ENCODE measurements at places on chromosomes 13 and 19.

DNA sequence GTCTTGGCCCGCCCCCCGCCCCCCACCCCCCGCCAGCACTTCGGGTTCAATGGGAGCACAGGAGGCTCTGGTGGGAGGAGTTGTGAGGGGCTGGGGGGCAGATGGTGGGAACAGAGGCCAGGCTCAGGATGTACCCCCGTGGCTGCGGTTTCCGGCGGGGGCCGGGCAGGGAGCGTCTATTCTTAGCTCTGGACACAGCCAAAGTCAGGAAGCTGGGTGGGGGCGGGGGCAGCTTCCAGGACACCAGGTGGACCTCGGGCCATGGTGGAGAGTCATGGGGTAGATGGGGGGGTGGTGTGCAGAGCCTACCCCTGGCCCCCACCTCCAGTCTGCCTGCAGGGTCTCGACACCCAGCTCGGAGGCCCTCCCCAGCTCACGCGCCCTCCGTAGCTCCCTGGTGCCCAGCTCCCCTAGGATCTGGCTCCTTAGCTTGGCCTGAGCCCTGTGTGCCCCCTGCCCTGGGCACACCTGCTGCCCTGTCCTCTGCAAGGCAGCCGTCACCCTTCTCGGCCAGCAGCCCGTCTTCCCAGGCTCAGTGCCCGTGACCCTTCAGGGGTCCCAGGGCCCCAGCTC, 2.2 kb upstream of the TBXA2R start:
- DNase-seq: no peak

DNA sequence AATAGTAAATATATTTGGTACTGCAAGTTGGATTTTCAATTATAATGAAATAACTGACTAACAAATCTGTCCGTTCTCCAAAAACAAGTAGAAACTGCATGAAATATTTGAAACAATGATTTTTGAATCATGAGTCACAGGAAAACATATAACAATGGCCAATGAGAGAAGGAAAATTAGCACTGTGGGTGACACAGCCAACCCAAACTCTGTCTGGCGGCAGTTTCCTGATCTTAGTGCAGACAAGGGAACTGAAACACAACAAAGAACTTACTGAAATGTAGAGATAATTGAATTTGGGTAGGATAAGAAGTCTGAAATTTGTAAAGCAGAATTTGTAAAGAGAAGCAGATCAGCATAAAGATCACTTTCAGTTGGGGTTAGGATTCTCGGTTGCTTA, 2743.3 kb upstream of the PCDH20 start:
- no peak for DNase-seq

- no peak for DNase-seq
These were observed 1272.5 kb downstream of the OLFM4 start for GRCh38 chr13:54301085-54301484.

DNA sequence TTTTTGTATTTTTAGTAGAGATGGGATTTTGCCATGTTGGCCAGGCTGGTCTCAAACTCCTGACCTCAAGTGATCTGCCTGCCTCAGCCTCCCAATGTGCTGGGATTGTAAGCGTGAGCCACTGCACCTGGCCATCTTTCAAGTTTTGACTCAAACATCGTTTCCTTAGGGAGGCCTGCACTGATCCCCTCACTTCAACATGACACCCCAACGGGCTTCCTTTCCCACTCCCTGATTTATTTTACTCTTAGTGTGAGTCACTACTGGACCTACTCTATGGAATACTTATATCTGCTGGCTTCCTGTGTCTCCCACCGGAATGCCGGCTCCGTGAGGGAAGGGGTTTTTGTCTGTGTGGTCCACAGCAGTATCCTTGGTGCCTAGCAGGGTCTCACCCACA, 4.5 kb upstream of the ADAMTS10 start:
- no peak for DNase-seq

DNA sequence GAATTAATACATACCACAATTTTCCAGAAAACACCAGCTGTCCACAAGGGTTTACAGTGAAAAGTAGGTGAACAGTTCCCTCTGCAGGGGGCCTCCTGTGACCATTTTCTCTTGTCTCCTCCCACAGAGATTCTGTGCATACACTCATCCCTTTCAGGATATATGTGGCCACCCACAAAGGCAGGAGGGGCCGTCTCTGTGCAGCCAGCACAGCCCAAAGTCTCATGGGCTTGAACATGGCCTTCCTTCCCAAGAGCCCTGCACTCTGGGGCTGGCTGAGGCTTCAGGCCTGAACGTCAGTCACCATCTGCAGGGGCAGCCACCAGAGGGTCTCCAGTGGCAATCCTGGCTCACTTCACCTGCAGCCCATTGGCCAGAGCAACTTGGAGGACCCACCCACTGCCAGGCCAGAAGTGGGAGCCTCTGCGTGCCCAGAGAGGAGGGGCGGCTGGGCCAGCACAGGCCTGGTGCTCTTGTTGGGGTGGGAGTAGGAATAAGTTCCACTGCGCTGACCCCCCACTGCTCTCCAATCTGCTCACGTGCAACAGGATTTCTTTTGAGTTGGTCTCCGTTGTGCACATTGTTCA, 25.1 kb downstream of the TMEM161A start:
- no peak for DNase-seq

DNA sequence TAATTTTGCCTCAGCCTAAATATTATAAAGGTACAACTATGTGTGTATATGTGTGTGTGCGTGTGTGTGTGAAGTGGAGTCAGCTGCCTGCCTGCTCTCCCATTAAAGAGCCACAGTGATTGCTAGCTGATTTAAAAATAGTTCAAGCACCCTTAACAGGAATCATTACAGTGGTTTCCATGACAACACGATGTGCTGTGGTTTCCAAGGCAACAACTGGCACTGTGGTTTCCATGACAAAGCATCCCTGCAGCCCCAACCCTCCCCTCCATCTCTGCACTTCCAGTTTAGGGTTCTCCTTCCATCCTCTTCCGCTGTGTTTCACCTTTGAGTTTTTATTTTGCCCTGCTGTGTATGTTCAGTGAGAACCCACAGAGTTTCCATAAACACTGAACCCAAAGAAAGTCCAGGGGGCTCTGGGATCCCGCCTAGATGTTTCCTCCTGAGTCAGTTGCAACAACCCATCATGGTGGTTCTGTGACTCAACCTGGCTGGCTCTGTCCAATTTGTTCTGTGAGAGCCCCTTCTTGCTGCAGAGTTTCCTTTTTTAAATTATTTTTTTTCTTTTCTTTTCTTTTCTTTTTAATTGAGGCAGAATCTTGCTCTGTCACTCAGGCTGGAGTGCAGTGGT, 7.1 kb upstream of the PNMA8A start:
- no peak for DNase-seq

GRCh38 chr19:29378126-29378525, 147.7 kb upstream of the VSTM2B start:
- DNase-seq: no peak

GRCh38 chr19:15337202-15337601, 4.9 kb upstream of the BRD4 start:
- DNase-seq: no peak

- DNase-seq: no peak
These were observed 27.8 kb downstream of the ARID3A start for GRCh38 chr19:953445-954271.

DNA sequence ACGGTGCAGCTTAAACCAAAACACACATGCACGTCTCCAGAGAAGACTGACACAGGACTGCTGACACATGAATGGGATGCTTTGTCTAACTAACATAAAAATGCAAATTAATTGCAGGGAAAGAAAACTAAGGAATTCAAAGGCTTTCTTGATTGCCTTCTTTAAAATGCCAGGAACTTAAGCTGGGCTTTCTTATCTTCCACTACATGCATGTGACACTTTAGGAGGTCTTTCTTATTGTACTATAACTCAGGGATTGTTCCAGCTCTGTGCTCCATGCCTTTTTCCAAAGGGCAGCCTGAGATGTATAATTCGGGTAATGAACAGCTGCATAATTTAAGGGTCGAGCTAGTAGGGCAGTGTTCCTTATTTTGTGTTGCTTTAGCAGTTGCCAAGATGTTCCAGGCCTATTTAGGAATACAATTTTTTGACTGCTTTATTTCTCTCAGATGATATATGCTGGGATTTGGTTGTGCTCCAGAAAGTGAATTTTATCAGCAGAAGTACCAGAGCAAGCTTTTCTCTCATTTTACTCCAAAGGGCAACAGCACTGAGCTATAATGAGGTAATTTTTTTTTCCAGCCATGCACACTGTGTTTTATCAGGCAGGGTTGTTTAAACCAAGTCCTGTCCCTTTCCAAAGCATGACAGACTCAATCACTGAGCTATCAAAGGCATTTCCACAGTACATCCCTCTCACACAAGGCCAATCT, 885.2 kb downstream of the PCDH9 start:
- no peak for DNase-seq

- DNase-seq: no peak
These were observed 505 bp downstream of the PAF1 start for GRCh38 chr19:39390451-39390750.

DNA sequence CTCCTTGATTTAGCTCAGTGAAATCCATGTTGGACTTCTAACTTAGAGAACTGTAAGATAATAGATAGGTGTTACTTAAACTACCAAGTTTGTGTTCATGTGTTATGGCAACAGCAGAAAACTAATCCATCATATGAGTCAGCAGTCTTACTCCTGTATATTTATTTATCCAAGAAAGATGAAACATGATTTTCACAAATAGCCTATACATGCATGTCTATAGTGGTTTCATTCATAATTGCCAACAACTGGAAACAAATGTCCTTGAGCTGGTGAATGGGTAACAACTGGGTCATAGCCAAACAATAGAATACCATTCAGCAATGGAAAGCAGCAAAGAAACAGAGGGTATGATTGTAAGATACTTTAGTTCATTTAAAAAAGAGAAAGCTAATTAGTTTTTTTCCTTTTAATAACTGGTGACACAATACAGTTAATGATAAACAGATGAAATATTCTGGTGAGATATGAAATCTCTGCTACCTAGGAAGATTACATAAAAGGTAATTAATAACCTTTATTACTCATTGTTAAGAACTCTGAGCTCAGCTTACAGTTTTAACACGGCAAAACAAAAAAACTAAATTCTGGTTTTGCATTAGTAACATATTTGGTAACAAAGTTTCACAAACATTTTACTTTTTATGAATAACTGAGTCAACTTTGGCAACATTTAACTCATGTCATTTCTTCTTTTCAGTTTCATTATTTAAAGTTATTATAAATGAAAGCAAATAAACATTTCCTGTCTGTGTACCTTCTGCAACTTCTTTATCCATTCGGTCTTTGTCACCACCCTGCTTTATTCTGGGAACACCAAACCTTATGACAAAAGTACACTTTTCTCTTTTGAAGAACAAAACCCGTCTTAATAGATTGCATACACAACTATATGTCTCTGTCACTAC, 181.3 kb downstream of the LIG4 start:
- no peak for DNase-seq

DNA sequence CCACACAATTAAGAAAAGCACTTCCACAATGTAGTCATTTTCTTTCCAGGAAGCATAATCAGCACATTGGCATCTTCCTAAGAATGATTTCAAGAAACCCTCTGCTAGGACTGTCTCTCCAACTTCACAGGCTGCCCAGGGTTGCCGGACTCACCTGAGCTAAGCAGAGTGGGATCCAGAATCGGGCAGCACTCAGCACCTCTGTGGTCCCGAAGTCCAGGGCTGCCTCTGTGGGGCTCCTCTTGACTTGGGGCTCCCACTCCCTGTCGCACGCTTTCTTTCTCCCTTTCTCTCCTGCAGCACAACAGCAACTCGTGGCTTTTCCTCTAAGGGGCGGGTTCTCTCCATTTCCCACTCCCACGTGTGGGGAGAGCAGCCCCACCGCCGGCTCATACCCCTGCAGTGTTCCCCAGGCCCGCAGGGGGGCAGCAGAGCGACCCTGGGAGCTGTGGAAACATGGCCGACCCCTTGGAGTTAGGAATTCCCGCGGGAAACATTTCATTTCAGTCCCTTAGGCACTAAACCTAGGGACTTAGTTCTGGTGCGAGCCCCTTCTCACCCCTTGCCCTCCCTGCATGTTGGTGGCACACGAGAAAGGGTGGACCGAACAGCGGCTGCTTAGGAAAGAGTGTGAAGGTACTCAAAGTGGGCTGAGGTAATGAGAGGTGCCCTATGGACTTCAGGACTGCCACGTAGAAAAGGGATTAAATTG, at the start of gene TMEM272:
TMEM272 (minus strand) TSS at position 316 of the 712 bp plus-strand sequence. CDS start 6,647 bp downstream, outside the sequence.
- DNase-seq: no peak

- DNase-seq: no peak
These were observed 58.0 kb upstream of the IRS2 start for GRCh38 chr13:109844396-109844795.

DNA sequence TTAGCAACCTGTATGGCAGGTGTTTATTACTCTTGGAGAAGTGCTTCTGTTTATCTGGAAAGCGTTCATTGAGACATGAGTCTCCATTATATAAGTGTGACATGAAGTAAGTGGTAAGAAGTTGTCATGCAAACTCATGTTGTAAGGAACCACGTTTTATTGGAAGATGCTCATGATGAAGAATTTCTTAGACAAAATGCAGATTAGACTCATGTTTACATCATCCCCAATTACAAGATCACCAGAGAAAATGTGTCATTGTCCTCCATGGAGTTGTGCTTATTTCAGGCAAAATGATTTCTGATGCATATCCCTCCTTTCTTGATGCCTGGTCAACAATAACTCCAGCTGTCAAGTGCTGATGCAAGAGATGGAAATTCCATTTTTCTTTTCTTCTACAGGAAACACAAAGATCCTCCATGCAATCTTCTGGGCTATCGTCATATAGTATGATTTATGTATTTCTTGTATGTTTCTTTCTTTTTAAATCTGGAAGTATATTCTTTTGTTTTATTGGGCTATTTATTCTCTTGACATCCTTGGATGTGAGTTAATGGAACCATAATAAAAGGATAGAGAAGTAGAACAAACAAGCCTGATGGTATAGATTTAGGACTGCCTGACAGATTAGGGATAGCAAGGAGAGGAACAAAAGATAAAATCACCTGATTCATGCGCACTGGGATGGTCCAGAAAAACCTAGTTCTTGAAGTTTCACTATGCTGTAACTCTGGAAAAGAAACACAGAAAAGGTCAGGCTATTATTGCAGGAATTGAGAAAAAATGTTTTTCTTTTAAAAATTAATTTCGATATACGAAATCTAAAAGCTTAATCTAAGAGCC, 50.7 kb upstream of the DIAPH3 start:
- no peak for DNase-seq

- DNase-seq: no peak
These were observed 19.0 kb downstream of the EPS8L1 start for GRCh38 chr19:55094456-55095259.

DNA sequence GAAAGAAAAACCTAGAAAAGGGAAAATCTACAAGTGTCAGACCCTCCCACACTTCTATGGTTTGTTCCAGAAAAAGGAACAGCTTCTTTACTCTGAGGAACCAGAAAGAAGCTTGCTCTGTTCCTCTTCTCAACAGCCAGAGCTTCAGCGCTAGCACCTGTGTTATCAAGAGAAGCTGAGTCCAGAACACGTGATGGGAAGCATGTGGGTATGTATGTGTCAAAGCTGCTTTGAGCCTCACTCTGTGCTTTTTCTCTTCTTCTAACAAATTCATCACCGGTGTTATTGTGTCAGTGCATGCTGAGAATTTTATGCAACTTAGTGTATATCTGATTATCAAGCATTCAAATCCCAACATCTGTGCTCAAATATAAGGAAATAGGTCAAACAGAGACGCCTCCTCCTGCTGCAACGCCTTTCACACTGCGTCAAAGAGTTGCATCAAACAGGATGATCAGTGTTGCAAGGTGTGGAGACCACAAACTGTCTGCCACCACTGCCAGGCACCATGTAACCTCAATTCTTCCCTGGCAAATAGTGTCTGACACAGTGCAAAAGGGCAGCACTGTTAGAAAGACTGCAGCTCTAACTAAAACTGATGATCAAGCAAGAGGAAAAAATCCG, 83.9 kb downstream of the LRRC63 start:
- no peak for DNase-seq

All from stimulated activated CD4-positive, alpha-beta T cell treated with anti-CD3 and anti-CD28 coated beads, Interleukin-1b, Interleukin-23, amount 100 ng/mL, for 24 hours (primary cell).